ENCODE measurements at places on chromosomes 3 and 15. TPM values are rescaled to one million over a fixed set of nuclear protein-coding genes. Genes with fewer than 3 reads are reported as not detected.

Gene PLSCR5
- total RNA-seq: not detected

DNA sequence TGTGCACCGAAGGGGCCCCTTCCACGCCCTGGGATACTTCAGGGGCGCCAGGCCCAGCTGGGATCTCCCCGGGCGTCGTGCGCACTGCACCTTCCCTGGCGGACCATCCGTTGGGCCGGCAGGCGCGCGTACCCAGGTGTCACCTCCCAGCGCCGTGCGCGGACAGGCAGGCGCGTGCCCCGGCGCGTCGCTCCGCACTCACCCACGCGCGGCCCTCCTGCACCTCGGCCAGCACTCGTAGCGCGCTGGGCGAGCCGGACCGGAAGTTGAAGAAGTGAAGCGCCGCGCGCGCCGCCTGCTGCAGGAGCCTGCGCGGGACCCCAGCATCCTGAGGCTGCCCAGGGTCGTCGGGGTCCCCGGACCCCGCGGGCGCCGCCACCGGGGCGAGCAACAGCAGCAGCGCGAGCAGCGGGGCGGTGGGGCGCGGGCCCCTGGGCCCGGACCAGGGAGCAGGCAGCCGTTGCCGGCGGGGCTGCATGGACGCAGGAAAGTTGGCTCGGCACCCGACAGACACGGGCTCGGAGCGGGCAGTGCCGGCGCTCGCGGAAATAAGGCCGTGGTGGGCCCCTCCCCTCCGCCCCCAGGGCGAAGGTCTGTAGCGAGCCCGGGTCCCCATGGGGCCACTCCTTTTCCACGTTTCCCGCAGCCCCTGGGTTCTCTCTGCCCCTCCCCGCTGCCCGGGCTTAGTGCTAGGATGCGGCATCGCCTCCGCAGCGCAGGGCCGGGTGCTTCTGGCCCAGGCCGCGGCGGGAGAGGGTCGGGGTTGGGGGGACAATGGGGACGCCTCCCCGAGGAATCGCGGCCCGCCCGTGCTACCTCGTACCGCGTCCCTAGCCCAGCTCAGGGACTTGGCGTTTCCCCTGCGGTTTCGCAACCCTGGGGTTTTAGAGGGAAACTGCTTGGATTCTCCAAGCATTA, at the start of gene RARRES1:
TSS of gene RARRES1 (minus strand) at position 520 of the 918 bp plus-strand sequence. CDS start at position 478, 42 bp downstream.
- H3K36me3 ChIP-seq: no peaks in the 10 kb centered on the region
- no peaks in the 10 kb centered on the region for H3K27me3 ChIP-seq
- H3K27ac ChIP-seq: no peak within 1 kb of the TSS
- peaks cover 39% of the 10 kb centered on the region for H3K4me1 ChIP-seq

GRCh38 chr15:68484696-68485400, 52.9 kb upstream of the ITGA11 start:
- peak overlapping the region; percentile 78 for H3K27ac ChIP-seq
- H3K4me3 ChIP-seq: no peak overlapping the region
- no peaks in the 10 kb centered on the region for H3K27me3 ChIP-seq
- H3K36me3 ChIP-seq: no peaks in the 10 kb centered on the region
- no peaks in the 10 kb centered on the region for H3K4me1 ChIP-seq

DNA sequence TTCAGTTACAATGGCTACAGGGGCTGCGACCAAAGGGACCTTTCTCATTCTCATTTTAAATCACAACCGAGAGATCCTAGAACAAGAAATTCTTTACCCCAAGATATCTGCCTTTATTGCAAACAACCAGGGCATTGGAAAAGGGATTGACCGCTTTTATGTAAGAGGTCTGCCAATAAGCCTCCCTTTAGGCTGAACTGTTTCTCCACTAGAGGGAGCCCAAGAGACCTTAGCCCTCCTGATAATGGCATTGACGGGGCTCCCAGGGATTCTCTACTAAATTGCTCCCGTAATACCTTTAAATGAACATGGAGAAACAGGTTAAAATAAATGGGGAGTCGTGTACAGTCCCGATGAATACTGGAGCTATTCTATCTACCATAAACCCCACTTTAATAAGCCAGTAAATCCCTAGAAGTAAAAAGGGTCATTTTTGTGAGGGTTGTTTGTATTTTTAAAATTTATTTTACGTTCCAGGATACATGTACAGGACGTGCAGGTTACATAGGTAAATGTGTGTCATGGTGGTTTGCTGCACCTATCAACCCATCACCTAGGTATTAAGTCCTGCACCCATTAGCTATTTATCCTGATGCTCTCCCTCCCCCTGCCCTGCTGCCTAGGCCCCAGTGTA, 7.5 kb upstream of the IGSF10 start:
- H3K4me3 ChIP-seq: no peak overlapping the region
- DNase-seq: peak; percentile 66
- no peak overlapping the region for H3K27ac ChIP-seq
- no peaks in the 10 kb centered on the region for H3K36me3 ChIP-seq
- no peaks in the 10 kb centered on the region for H3K27me3 ChIP-seq
- no peaks in the 10 kb centered on the region for H3K4me1 ChIP-seq

DNA sequence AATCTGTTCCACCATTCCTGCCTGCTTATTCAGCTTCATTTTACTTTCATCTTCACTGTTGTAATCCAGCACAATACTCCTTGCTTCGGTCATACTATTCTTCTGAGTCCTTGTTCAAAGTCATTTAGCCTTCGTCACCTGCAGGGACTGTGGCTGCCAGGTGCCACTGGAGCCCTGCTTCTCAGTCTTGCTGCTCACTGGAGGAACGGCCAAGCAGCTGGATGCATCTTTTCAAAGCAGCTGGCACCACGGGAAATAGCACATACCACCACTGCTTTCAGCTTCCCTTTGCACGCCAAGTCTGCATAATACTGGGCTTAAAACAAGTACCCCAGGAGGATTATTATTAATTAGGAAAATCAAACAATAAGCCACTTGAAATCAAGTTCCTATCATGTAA, 287.6 kb downstream of the BCHE start:
- no peaks in the 10 kb centered on the region for H3K36me3 ChIP-seq
- no peaks in the 10 kb centered on the region for H3K27me3 ChIP-seq
- H3K4me1 ChIP-seq: no peaks in the 10 kb centered on the region
- H3K4me3 ChIP-seq: no peak overlapping the region
- DNase-seq: no peak

Gene STXBP5L
- total RNA-seq: not detected

- no peaks in the 10 kb centered on the region for H3K36me3 ChIP-seq
- DNase-seq: no peak
- no peak overlapping the region for H3K4me3 ChIP-seq
- no peaks in the 10 kb centered on the region for H3K4me1 ChIP-seq
- no peak overlapping the region for H3K27ac ChIP-seq
Observed at GRCh38 chr15:33375236-33375635, 64.5 kb downstream of the RYR3 start.

- H3K36me3 ChIP-seq: no peaks in the 10 kb centered on the region
- peaks cover 5% of the 10 kb centered on the region for H3K4me1 ChIP-seq
- H3K4me3 ChIP-seq: no peak overlapping the region
- no peaks in the 10 kb centered on the region for H3K27me3 ChIP-seq
- DNase-seq: no peak
Observed at GRCh38 chr15:31458596-31459399, 132.2 kb downstream of the KLF13 start.

DNA sequence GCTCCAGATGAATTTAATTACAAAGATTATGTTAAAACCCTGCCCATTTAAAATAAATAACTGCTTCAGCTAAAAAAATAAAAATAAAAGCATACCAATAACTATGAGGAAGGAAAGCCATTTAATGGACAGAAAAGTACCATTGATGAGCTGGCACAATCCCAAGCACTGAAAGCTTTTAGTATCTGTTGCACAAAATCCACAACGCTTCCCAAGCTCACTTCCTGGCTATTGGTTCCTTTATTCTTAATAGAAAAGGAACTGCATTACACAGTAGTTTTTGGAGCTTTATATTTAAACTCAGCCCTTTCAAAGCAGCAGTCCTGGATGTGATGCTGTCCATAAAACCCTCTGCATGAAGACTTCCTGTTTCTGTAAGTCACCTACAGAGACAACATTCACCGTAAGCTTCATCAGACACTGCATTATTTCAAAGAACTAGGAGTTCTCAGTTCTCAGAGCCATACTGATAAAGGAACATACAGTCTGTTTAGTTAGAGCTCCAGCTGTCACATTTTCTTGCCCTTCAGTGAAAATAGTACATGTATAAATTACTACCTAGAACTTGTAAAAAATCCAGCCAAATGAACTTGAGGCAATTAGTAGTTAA, 81.5 kb downstream of the CSNK1G1 start:
- no peak overlapping the region for H3K27ac ChIP-seq
- no peaks in the 10 kb centered on the region for H3K4me1 ChIP-seq
- DNase-seq: no peak
- no peaks in the 10 kb centered on the region for H3K36me3 ChIP-seq

- DNase-seq: no peak
- no peaks in the 10 kb centered on the region for H3K4me1 ChIP-seq
- no peaks in the 10 kb centered on the region for H3K36me3 ChIP-seq
- no peak overlapping the region for H3K27ac ChIP-seq
- H3K27me3 ChIP-seq: no peaks in the 10 kb centered on the region
Observed at GRCh38 chr3:145094355-145094941, 1066.5 kb downstream of the PLOD2 start.

DNA sequence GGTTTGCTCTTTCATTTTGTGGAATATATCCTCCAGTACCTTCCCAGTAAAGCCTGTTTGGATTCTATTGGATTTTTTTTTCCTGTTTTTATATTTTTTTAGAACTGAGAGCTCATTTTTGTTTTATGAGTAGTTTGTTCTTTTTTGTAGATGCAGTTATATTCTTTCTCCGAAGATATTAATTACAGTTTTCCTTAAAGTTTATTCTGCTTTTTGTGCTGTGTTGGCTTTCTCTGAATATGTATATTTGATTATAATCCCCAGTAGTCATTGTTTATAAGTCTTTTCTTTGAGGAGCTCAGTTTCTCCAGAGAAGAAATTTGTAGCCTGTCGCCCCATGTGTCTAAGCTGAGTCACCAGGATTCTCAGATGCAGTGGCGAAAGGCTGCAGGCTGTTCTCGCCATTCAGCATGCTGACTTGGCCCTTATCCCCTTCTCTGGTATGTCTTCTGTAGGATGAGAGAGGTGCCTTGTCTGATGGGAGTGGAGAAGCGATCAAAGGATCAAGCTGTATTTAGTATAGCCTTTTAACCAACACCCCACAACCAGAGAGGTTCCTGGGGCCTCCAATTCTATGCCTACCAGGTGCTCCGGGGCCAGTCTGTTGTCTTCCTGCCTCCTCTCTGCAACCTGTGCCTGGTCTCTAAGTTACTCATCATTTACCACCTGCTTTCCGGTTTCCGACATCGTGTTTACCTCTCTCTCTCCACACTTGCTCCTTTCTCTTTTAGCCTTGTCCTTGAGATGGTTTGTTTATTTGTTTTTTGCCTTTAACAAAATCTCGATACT, 31.7 kb upstream of the MFSD1 start:
- no peak overlapping the region for H3K4me3 ChIP-seq
- DNase-seq: no peak
- no peaks in the 10 kb centered on the region for H3K36me3 ChIP-seq
- H3K27me3 ChIP-seq: no peaks in the 10 kb centered on the region
- H3K27ac ChIP-seq: no peak overlapping the region

Gene ASB14
- not detected for total RNA-seq

- H3K36me3 ChIP-seq: no peaks in the 10 kb centered on the region
- DNase-seq: no peak
- no peaks in the 10 kb centered on the region for H3K4me1 ChIP-seq
- H3K27ac ChIP-seq: no peak overlapping the region
Observed at GRCh38 chr3:192433704-192434103, 293.6 kb downstream of the FGF12 start.

- H3K27me3 ChIP-seq: no peaks in the 10 kb centered on the region
- no peak for DNase-seq
- H3K4me3 ChIP-seq: no peak overlapping the region
- no peak overlapping the region for H3K27ac ChIP-seq
- H3K36me3 ChIP-seq: no peaks in the 10 kb centered on the region
Observed at GRCh38 chr15:23736033-23736673, 49.0 kb upstream of the NDN start.

Gene CELF6
- total RNA-seq: 6.0 TPM

Gene HIGD2B
- total RNA-seq: not detected
